ENCODE measurements at places on chromosomes 11 and 22.

- DNase-seq: no peak
These were observed 39.2 kb upstream of the SLC36A4 start for GRCh38 chr11:93236741-93237675.

DNA sequence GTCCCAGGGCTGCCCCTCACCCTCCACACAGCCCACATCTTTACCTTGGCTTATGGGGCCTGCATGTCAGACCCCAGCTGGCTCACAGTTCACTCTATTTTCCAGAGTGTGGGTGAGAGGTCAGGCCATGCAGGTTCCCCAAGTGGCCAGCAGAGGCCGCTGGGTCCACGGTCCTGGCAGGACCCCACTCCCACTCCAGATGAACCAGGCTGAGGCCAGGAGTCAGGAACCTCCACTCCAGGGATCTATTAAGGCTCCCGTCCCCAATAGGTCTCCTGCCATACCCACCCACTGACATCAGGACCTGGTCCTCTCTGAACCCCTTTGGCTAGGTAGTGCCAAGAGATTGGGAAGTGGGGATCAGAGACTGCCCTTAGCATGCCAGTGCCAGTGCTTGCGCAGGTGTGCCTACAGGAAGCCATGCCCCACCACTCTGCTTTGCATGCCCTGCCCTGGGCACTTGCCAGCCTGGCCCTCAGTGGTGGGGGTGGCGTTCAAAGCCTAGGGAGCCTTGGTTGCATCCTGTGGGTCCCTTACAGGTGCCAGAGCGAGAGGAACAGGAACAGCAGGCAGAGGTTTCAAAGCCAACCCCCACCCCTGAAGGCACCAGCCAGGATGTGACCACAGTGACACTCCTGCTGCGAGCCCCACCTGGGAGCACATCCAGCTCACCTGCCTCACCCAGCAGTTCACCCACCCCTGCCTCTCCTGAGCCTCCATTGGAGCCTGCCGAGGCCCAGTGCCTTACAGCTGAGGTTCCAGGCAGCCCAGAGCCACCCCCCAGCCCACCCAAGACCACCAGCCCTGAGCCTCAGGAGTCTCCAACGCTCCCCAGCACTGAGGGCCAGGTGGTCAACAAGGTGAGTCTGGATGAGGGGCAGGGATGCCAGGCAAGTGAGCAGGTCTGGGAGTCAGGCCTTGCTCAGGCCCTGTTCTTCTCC lies 8.3 kb downstream of the SMTN start:
- peak; percentile 36 for DNase-seq

- DNase-seq: no peak
These were observed 52.3 kb downstream of the SLC22A12 start for GRCh38 chr11:64643256-64643881.

DNA sequence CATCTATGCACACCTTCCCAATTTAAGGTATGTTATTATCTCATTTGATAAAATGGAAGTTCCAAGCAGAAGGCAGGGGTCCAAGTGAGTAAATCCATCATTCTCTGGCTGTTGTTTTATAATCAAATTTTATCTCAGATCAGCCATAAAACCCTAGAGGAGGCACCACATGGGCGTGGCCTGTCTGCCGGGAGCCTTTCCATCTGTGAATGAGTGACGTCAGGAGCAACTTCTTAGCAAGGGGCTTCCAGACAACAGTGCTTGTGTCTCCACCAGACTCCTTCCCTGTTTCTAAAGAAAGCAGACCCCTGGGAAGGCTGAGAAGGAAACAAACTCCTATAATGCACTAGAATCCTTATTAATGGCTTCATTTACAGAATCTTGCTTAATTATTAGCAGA lies 13.5 kb downstream of the SEZ6L start:
- DNase-seq: no peak

DNA sequence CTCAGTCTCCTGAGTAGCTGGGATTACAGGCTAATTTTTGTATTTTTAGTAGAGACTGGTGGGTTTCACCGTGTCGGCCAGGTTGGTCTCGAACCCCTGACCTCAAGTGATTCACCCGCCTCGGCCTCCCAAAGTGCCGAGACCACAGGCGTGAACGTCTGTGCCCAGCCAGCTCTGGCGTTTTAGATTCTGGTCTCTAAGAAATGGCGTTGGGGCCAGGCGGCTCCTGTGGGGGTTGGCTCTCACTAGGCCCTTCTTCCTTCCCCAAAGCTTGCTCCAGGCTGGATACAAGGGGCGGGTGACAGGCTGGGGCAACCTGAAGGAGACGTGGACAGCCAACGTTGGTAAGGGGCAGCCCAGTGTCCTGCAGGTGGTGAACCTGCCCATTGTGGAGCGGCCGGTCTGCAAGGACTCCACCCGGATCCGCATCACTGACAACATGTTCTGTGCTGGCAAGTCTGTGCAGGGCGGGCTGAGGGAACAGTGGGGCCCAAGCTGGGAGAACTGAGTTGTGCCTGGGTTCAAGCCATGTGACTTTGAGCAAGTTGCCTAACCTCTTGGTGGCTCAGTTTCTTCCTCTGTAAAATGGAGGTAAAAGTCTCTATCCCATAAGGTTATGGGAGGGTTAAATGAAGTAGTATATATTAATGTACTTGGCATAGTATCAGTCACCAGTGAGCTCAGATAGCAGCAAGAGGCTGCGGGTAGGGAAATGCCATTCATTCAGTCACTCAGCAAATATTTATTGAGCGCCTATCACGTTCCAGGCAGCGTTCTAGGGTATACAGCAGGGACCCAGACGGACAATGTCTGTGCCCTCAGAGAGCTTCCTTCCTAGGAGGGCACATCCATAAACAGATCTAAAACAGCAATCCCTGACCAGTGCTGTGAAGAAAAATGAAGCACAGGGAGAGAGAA lies 10.4 kb downstream of the F2 start:
- DNase-seq: no peak

GRCh38 chr11:1345737-1346513 lies 36.5 kb upstream of the TOLLIP start:
- no peak for DNase-seq

DNA sequence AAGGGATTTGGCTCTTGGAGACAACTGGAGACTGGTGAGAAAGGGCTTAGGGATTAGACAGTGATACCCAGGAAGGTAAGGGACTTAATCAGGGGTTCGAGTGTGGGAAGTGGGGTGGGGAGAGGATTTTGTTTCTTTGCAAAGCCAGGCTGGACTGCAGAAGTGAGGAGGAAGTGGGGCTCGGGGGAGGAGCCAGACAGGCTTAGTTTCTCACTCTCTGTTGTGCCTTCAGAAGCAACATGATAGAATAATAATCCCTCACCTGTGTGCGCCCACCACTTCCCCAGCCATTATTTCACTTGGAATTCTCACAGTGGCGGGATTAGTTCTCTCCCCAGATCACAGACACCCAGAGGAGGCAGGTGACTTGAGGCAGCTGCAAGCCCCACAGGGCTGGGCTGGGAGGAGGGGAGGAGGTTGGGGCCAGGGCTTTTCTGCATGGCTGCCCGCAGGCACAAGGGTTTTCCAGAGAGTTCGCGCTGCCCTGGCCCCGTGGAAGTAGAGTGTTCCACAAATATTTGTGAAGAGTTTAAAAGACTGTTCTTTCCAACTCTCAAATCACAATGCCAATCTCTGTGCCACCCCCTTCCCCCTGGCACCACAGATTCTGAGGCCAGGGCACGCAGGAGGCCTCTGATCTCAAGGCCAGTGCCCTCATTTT lies 4.0 kb upstream of the SEC14L2 start:
- DNase-seq: no peak

DNA sequence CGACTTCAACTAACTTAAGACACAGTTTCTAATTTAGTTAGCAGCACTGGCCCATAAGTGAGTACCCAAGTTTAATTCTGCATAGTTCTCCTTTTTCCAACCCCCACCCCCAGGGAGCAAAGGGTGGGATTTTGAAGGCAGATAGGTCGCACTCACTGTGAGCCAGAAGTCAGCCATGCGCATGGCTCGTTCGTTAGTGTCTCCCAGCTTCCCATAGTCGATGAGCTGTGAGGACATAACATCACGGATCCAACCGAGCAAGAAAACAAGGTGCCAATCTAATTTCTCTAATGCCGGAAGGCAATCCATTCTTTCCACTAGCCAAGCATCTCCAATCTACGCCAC lies 577 bp downstream of the MRPL17 start:
- no peak for DNase-seq

DNA sequence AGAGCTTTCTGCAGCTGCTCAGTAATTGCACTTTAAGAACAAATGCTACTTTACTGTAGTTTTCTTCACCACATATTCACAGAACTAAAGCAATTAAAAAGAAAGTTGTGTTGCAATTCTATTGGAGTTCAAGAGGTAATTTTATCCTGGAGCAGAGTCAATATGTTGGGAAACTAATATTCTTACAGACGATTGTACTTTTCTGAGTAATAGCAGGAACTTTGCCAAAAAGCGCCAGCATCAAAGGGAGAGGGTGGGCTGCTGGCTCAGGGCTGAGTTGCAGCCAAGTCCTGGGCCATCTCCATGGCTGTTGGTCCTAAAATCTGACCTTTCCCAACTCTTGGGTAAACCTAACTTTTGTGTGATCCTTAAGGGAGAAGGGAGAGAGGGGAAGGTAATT lies 73.6 kb upstream of the MYO18B start:
- DNase-seq: no peak

DNA sequence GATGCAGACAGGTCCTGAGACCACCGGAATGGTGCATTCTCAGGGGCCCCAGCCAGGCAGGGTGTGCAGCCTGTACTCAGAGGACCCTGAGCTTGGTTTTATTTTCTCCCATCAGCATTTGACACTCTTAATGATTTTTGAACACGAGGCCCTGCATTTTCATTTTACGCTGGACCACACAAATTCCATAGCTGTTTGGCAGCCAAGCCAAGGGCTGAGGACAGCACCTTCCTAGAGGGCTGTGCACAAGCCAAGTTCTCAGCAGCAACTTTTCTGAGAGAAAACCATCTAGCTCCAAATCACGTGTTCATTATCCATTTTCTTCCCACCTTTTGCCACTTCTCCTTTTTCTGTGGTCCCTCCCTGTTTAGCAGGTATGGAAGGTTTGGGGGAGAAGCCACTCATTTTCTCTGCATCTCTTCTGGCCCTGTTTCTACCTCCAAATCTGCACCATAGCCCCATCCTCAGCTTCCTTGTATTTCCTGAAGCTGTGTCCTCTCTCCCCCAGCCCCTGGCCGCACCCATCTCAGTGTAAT lies 60.4 kb downstream of the TRAF6 start:
- no peak for DNase-seq

DNA sequence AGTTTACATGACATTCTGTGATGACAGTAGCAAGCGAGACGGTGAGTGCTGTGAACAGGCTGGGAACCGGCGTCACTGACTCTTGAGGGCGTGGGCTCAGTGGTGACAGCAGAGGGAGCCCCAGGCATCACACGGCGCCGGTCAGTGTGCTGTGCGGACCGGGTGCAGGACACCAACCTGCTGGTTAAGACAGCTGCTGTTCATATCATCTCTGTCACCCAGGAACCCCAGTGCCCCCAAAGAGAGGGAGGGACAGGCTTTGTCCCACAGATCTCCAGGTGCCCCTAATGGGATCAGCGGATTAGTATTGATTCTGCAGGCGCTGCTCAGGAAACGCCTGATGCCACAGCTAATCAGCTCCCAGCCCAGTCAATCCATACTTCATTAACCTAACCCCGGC lies 18.4 kb downstream of the B3GAT1 start:
- DNase-seq: no peak

DNA sequence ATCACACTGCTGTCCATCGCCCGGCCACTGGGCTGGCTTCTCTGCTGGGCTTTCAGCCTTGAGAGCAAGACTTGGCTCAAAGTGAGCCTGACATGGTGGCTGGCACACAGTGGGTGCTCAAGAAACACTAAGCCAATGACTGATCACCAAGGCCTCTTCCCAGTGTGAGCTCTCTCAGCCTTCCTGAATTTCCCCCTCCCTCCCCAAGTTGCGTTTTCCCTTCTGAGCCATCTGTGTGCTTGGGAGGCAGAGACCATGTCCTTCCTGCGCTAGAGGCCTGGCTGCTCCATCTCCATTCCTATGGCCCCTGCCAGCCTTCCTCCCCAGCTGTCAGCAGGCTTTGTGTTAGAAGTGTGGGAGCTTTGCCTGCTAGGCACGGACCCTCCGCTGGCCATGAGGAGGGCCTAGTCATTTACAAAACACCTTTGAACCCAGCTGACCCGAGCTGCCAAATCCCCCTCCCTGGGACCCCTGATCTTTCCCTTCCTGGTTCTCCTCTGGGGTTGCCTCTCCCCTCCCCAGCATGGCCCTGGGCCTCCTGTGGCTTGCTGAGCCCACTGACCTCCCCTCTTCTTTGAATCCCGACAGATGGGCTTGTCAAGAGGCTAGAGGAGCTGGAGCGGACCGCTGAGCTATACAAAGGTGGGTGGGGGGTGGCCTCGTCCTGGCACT lies 13.2 kb downstream of the PICK1 start:
- DNase-seq: no peak

- no peak for DNase-seq
These were observed 1.9 kb upstream of the PTGDR2 start for GRCh38 chr11:60857378-60858232.

GRCh38 chr22:31681349-31682345 lies 19.6 kb upstream of the PISD start:
- no peak for DNase-seq

- DNase-seq: no peak
These were observed 20.4 kb downstream of the ALKBH8 start for GRCh38 chr11:107545101-107545514.

GRCh38 chr11:43738600-43739409 lies 58.3 kb downstream of the HSD17B12 start:
- DNase-seq: no peak

- DNase-seq: no peak
These were observed 22.1 kb downstream of the STIM1 start for GRCh38 chr11:3877364-3878257.

DNA sequence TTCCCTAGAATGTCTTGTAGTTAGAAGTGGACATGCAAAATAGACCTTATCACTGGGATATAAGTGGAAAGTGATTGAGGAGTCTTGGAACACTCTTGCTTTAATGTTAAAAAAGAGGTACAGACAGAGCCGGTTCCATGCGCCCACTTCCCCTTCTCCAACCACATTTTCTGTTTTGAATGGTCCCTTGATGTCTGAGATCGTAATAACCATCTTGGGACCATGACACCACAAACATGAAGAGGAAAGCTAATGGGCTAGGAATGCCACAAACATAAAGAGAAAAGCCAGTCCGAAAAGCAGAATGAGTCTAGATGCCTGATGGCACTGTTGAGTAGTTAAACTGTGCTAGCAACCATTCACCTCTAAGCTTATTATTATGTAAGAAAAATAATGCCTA lies 54.8 kb upstream of the SPON1 start:
- no peak for DNase-seq

Measured in activated B cell treated with CpG ODN at 0.5 μM for 24 hours (primary cell).